ENCODE measurements at places on chromosomes 13 and 19.

DNA sequence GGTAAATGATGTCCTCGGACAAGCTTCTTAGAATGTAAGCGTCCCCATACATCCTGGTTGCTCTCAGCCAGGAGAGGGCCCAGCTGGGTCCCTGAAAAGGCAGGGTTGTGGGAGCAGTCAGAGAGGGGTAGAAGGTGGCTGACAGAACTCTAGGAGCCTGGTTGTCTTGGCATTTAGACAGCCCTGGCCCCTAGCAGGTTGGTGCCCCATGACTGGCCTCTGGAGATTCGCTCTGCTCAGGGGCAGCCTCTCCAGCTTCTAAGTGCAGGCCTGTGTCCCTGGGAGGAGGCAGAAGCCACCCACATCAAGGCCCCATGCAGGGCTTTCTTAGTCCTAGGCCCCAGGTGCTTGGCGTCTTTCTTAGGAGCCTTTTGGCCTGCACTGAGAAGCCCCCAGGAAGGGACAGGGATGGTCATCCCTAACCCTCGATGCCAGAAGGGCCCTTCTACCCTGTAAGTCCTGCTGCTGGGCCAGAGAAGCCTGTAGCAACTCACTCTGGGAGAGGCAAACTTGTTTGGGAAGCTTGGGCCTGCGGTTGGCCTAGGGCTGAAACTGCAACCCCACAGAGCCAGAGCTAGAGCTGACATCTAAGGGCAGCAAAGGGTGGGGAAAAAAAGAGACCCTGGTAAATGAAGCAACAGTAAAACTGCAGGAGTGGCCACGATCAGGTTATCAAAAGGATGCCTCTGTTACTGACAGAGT is 2.8 kb upstream of the CDX2 start:
- no peak for DNase-seq

DNA sequence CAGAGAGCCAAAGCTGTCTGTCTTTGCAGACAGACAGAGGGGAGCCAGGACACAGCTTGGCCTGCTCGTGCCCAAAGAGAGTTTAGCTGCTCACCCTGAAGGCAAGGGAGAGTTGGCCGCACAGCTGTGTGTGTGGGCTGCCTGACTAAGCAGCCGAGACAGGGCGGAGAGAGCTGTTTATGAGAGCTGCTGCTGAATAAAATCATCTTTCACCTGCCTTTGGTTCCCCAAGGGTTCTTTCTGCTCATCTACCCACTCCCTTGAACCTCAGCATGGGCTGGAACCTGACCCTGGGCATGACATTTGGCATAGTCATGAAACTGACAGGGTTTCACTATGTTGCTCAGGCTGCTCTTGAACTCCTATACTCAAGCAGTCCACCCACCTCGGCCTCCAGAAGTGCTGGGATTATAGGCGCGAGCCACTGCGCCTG is 98.2 kb downstream of the RBM26 start:
- no peak for DNase-seq

GRCh38 chr13:65860306-65860705 is 1369.8 kb downstream of the PCDH9 start:
- no peak for DNase-seq

GRCh38 chr19:29128203-29128602 is 84.7 kb downstream of the UQCRFS1 start:
- no peak for DNase-seq

DNA sequence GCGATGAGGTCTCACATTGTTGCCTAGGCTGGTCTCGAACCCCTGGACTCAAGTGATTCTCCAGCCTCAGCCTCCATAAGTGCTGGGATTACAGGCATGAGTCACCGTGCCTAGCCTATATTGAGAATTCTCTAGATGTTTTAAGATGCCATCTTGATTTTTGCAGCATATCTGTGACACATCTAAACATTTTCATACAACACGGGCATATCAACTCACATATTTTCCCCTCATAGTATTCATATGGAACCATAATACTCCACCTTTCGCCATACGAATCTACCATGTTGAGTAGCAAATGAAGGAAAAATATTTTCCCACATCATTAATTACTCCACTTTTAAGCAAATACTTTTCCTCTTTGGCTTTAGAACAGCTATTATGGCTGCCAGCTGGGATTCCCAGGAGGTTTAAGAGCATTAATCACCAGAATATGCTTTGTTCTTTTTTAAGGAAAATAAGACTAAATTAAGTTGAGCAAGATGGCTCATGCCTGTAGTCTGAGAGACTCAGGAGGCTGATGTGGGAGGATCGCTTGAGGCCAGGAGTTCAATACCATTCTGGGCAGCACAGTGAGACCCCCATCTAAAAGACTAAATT is 56.9 kb upstream of the GTF2F2 start:
- no peak for DNase-seq

All from NCI-H2081 (cell line).